ENCODE measurements at places on chromosomes 16 and 17.

- no peak for DNase-seq
These were observed 680.6 kb upstream of the C16orf82 start for GRCh38 chr16:26386096-26386495.

DNA sequence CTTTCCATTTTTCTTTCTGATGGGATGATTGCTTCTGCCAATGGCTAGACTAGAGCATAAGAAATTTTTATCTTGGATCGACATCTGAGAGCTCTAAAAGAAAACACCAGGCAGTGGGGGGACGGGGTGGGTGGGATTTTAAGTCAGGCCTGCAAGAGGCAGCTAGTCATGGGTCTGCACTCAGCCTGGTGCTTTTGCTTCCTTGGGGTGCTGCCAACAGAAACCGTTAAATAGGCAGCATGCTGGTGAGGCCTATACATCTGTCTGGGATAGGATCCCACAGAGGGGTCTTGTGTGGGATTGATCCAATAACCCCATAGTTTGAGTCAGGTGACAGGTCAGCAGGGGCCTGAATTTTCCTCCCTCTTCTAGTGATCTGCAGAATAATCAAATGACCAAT, 26.9 kb downstream of the ZNRF1 start:
- no peak for DNase-seq

- no peak for DNase-seq
These were observed 28.7 kb upstream of the GAS7 start for GRCh38 chr17:10226930-10227695.

DNA sequence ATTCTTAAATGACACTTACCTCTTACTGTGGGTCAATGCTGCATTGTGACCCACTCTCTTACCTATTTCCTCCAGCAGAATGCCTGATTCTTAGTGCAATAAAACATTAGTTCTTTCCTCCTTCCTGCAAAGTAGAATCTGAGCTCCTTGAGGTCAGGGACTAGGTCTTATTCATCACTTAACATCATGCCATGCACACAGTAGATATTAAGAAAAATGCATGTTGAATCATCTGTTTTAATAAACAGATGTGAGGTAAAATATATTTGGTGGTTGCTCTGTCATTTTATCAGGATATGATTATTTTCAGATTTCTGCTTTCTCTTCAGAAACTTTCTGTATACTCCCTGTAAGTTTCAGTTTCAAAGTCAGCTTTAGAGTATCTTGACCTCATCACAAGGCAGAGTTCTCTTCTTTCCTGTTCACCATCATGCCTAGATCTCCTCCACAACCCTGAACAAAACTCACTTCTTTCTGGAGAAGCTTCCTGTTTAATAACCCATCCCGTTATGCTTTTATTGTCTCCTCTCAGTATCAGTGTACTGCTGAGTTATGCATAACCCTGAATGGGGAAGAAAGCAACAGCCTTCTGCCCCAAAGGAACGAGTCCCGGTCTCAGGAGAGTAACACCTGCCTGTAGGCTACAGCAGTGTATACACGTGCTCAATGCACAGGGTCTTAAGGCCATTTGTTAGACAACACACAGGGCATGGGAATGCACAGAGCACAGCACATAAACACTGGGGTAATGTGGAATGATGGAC, 30.3 kb upstream of the SUPT4H1 start:
- DNase-seq, result no peak

DNA sequence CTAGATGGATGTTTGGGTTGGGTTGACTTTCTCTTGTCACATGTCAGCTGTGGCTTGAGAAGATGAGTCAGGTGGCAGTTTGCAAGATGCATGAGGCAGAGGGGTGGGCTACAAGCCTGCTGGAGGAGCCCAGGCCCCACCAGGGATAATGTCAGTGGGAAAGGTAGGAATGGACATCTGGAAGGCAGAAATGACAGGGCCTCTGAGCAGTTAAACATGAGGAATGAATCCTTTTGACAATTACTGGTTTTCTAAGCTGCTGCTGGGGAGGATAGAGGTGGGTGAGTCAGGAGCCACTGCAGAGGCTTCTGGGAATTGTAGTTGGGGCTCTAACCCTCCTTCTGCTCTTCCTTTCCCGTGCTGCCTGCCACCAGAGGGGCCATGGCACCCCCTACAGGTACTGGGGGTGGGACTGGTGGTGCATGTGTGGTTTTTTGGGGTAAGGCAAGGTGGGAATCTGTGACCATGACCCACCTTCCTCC, 15.7 kb downstream of the SLC52A1 start:
- no peak for DNase-seq

GRCh38 chr17:32634167-32634566, 147.4 kb downstream of the CDK5R1 start:
- no peak for DNase-seq

- peak; percentile 49 for DNase-seq
These were observed 6.8 kb downstream of the NAE1 start for GRCh38 chr16:66824006-66824405.

- DNase-seq, result peak; percentile 15
These were observed 79.8 kb upstream of the TBC1D3K start for GRCh38 chr17:37844158-37844976.

DNA sequence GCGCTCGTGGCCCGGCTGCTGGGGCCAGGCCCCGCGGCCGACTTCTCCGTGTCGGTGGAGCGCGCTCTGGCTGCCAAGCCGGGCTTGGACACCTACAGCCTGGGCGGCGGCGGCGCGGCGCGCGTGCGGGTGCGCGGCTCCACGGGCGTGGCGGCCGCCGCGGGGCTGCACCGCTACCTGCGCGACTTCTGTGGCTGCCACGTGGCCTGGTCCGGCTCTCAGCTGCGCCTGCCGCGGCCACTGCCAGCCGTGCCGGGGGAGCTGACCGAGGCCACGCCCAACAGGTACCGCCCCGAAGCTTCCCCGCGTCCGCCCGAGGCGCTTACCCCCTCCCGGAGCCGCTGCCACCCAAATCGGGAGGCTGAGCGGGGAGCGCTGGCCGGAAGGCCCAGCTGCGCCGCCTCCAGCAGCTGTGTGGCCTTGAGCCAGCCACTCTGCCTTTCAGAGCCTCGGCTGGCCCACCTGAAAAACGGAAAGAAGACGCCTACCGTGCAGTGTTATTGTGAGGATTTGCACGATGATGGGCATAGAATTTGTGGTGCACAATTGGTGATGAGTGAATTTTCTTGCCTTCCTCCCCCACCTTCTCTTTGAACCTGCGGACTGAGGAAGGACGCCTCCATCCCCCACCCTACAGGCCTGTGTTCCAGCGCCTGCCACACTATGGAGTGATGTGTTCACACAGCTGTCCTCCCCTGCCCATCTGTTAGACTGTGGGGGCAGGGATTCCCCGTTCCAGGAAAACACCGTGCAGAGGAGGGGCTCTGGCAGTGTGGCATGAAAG, 523 bp downstream of the NAGLU start:
- peak; percentile 27 for DNase-seq

DNA sequence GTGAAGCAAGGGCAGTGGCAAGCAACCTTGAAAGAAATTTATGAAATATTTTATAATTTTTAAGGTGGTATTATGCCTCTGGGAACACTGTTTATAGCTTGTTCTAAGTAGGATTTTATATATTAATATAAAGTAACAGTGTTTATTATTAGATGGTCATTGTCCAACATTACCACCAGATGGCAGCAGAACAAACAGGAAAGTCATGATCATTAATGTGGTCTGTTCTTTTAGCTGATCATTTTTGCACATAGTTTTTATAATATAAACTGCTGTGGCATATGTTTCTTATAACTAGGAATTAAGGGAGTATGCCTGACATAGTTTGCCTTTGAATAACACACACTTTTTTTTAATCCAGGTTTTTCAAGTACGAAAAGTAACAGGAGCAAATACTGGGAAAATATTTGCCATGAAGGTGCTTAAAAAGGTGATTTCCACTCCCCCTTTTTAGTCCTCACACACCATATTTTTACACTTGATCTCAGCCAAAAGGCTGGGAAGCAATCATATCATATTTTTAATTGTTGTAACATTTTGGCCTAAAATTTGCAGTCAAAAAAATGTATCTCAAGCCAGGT, 21.4 kb downstream of the RPS6KB1 start:
- peak; percentile 43 for DNase-seq

- no peak for DNase-seq
These were observed 53.2 kb downstream of the SKAP1 start for GRCh38 chr17:48376682-48377325.

DNA sequence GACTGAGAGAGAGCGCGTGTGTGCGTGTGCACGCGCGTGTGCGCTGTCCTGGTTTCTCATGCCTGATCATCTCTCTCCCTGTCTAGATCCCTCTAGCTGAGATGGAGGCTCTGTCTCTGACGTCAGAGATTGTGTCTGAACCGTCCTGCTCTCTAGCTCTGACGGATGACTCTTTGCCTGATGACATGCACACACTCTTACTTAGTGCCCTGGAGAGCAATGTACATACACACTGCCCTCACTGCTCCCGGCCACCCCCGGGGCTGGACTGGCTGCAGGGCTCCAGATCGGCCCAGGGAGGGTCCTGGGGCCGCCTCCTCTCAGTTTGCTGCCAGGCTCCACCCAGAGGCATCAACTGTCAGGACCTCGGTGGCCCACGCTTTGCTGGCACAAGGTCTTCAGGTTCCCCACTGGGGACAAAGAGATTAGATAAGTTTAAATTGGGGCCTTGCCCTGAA, 13.1 kb upstream of the ABCC3 start:
- DNase-seq, result peak; percentile 12

DNA sequence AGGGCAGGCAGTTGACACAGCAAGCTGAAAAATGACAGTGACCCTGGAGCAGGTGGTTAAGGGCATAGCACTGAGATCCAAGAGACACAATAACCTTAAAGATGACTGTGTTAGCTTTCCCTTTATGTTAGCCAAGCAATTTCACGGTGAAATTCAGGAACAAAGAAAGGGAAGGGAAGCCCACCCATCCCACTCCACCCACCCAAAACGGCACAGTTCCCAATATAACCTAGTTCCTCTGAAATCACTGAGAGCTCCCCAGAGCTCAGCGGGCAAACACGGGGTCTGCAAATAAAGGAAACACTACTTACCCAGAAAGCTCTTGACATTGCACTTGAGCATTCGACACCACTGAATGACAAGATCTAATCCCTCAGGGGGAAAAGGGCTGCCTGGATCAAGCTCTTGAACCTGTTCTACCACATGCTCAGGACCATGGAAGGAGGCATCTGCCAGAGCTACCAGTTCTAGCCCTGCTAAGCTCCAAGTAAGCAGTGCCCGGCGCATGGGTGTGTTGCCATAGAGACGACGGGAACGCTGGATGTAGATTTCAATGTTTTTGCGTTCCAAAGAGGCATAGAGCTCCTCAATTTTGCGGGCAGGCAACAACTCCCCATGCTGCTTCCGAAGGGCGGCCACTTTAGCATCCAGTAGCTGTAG, 10.6 kb downstream of the BLTP2 start:
- DNase-seq, result no peak

DNA sequence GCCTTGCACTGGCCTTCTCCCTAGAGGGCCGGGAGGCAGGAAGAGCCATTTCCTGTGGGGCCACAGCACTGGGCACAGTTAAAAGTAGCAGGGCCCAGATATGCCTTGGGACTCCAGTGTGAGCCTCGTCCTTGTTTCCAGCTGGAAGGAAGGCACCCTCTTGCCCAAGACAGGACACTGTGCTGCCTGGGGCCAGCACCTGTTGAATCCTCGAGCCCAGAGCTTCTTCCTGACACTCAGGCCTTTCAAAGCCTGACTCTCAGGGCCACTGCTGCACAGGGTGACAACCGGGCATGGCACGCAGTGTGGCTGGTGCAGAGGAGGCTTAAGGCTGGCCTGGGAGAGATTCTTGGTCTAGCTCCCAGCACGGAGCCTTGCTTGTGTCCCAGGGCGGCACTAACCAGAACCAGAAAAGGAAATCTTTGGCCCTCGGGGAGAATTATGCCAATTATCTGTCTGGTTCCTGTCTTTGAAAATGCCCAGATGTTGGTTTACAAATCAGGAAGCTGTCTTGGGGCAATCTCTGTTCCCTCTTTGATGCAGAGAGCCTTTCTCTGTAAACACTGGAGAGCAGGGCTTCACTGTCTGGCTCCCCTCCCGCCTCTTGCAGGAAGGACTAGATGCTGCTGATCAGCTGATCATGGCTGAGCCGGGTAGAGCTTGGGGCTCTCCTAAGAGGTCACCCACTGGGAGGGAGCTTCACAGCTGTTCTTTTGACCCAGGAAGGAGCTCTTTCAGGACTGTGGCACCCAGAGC, 11.1 kb downstream of the LDHD start:
- DNase-seq, result no peak

DNA sequence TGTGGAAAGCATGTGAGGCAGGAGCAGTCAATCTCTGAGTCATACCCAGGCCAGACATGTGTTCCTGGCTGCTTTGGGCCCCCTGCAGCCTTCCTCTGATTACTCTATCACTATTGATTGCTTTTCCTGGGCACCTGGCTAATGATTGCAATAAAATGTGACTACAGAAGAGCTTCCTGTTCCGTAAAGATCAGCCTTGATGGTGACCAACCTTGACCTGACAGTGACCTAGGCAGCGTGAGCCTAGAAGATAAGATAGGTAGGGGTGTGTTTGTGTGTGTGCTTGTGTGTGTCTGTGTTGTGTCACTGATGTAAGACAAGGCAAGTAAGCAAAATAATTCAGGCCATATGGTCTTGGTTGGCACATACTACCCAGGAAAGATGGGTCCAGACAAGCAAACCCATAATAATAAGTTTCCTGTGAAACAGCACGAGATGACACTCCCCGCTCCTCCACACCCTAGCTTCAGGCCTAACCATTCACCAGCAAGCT, 367.7 kb upstream of the CDH11 start:
- DNase-seq, result peak; percentile 21

DNA sequence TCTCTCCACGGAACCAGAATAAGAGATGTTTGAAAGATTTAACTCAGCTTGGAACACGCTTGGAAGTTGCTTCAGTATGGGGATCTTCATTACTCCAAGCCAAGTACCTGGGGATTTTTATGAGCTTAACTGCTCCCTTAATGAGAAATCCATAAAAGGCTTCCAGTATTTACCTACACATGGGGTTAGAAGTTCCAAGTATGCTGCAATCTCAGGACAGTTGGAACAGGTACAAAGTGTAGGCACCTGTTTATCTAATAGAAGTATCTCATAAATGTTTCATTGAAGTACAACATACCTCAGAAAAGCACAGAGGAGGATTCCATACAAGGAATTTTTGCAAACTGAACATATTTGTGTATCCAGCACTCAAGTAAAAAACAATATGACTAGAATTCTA, 161.6 kb upstream of the PIRT start:
- no peak for DNase-seq

- no peak for DNase-seq
These were observed 42.9 kb downstream of the GAS7 start for GRCh38 chr17:10155371-10156076.

DNA sequence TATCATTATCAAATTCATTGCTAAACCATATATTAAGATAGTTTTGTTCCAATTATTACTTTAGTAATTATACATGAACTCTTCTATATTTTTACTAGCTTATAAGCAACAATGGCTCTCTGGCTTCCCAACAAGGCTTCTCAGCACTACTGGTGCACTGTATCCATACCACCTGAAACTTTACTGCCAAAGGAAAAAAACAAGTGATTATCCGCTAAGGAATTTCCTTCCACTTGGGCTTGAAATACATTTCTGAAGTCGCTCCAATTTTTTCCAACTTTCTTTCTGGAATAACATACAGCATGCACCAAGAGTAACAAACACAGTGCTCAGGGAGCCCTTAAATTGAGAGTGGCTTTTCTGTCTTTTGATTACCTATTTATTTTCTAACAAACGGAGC, 2.1 kb downstream of the CSNK2A2 start:
- DNase-seq, result no peak
